ENCODE measurements at places on chromosomes 7 and 10.

DNA sequence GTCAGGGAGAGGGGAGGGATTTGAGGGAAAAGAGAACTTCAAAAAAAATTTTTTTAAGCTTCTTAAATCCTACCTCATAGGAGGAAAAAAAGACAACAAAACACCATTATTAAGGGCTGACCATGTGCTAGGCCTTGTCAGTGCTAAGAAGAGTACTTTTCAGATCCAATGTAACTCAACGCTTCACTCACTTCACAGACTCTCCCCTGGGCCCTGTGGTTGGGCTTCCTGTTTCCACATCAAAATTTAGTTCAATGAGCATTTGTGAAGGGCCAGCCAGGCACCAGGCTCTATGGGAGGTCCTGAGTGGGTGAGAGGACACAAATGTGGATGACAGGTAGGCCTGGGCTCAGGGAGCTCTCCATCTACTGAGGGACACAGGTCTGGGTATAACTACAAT is 249.8 kb downstream of the PTEN start:
- no peak for DNase-seq

DNA sequence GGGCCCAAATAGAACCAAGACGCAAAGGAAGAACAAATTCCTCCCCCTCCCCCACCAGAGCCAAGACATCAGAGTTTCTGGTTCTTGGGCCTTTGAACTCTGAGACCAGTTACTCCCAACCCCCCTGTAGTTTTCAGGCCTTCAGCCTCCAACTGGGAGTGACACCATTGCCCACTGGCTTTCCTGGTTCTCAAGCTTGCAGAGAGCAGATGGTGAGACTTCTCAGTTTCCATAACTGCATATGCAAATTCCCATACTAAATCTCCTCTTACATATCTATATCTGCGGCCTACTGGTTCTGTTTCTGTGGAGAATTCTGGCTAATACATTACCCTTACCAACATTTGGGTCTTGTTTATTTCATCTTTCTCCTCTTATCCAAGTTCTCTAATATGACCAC is 762.9 kb downstream of the GRM8 start:
- DNase-seq, result no peak

DNA sequence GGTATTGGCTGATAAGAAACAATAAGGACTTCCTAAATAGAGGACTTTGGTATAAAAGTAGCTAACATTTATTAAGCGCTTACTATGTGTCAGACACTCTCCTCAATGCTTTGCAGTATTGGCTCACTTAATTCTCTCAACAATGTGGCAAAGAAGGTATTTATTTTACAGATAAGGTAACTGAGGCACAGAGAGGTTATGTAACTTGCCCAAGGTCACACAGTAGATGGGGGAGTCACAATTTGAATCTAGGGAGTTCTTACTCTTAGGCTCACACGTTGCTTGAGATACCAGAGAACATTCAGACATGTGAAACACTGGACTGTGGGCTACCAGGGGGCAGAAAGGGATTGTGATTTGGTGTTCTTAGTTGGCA is 60.8 kb upstream of the GPR158 start:
- no peak for DNase-seq

DNA sequence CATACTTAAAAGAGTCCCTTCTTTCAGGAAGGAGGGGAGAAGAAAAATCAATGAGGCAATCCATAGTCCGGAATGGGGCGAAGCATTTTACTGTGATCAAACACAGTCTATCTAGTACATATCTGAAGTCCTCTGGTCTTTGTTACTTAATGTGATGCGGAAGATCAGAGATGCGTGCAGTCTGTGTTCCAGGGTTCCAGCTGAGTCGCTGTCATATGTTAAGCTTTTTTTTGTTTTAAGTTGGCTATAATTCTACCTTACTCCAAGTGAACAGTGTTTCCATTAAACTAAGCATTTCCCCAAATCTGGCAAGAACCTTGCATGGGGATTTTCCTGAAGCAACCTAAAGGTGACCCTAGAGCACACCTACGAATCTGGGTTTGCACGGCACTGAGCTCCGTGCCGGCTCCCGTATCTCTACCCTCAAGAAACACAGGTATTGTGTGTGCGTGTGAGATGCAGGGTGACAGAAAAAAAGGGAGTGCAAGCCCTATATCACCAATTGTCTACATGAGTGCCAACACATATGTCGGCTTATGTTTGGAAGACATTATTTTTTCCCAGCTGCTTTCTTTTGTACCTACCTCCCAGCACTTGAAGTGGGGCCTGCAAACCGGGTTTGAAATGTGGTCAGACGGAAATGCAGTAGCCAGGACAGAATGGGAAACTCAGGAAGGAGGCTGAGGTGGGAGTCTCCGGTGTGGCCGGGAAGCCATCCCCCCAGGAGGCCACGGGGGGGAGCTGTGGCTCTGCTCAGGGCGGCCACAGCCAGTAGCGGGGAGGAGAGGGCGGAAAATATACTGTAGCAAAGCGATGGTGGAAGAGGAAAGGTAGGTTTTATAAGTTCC is 435.8 kb upstream of the MGMT start:
- peak; percentile 5 for DNase-seq
